ENCODE measurements at places on chromosomes 16 and 17.

- DNase-seq: no peak
Measured at GRCh38 chr17:2684549-2684948, 27.0 kb downstream of the CLUH start.

- DNase-seq: no peak
Measured at GRCh38 chr16:72428681-72429376, 256.9 kb upstream of the PMFBP1 start.

DNA sequence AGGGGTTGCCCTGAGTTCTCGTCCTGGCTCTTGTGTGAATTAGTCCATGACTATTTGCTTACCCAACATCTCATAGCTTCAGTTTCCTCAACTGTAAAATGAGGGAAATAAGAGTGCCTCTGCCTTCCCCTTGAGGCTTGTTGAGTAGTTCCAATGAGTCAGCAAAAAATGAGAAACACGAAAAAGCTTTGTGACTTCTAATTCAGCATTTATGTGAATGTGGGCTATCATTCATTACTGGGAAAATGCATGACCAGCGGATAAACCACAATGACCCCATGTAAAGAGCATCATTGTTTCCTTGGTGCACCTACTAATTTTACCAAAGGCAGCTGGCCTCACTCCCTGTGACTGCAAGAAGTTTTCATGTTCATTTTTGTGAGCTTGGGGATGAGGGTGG is 374.6 kb upstream of the HSBP1 start:
- DNase-seq: no peak

- DNase-seq: no peak
Measured at GRCh38 chr17:59505610-59506276, 59.7 kb upstream of the DHX40 start.

GRCh38 chr16:73813527-73813926 is 483.1 kb upstream of the PSMD7 start:
- DNase-seq: no peak
